NCI-H446 (cell line): ENCODE measurements at places on chromosomes 5 and 9.

DNA sequence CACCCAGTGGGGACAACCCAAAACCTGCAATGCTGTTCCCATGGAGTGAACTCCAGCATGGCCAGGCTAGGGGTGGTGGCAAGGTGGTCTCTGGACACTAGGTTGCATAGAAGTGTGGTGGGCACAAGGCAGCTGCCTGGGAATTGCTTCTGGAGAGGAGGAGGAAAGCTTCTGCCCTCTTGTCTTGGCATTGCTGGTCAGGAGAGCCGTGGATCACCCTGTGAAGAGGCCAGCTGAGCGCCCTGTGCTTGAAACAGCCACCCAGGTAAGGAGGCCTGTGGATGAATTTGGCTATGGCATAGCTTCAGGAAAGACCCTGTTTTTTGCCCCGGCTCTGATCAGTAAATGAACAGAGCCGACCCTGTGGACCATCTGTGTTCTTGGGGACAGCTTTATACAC is 273.1 kb downstream of the HSPA4 start:
- DNase-seq: no peak

DNA sequence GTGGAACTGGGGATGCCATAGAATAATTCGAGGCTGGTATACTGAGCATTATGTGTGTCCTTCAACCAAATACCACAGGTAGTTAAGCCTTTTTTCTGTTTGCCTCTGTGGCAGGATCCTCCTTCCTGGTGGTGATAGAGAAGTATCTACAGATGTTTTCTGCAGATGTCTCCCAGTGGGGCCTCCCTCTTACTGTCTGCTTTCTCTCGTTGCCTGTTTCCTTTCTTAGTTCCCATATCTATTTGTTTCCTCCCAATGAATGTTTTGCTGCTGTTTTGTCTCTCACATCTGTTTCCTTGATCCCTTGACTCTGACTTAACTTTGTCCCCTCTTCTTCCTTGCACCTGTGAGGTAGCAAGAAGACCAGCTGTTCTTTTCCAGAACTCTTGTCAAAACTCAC is 130.9 kb upstream of the NUDT12 start:
- DNase-seq: no peak

DNA sequence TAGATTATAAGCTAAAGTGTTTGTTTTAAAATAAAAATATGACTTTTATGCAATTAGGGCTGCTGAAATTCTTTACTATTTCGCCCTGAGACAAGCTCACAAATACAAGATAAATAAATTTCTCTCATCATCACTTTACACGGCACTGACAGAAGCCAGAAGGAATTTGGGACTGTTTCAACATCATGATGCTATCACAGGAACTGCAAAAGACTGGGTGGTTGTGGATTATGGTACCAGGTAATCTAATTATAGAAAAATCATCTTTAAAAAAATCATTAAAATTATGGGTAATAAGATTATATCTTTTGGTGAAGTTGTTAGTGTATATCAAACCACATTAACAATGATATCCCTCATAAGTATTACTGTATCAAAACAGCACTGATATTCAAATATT is 95.0 kb downstream of the MAN2A1 start:
- no peak for DNase-seq

- DNase-seq: no peak
Measured at GRCh38 chr5:170746075-170746960, 37.2 kb upstream of the GABRP start.

DNA sequence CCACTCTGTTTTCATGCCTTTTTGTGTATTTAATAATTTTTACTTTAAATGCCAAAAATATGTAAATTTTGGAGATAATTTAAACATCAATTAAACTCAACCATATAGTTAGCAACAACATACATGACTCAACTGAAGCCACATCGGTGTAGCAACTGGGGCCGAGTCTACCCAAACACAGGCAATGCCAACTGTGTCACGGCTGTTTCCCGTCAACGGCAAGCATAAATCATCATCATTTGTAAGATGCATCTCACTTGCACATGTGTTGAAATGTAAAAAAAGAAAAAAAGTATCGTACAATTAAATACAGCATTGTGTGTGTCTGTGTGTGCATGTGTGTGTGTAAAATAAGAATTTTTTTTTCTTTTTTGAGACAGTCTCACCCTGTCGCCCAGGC is 160.1 kb upstream of the TAS2R1 start:
- DNase-seq: no peak

DNA sequence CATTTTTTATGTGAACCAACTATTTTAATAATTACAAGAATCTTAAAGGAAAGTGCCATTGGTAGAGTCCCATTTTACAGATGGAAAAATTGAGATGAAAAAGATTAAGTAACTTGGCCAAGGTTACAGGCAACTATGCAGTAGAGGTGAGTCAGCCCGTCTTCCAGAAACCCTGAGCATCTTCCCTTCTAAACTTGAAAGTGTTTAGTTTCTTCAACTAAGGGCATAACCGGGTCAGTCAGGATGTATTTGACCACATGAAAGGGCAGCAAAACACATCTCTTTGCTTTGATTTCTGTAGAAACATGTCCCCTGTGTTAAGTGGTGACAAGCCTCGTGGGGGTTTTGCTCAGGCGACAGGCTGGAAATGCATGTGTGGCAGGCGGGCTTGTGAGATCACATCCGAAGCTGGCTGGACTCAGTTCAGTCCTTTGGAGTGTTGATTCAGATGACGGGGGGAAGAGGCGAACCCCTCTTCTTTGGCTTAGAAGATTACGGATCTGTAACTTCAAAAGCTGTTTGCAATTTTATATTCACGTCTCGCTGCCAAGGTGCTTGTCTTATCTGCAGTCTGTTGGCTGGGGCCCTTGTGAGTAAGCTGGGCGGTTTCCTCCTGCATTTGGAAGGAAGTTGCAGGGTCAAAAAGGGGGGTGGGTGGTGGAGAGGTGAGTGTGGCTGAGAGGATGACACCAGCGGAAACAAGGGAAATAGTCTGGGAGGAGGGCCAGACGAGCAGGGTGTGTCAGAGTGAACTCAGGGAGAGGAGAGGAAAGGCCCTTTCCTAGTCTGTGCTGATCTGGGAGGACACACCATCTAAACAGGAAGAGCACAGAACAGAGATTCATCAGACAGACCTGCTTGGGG is 78.9 kb upstream of the RPS23 start:
- DNase-seq: no peak

DNA sequence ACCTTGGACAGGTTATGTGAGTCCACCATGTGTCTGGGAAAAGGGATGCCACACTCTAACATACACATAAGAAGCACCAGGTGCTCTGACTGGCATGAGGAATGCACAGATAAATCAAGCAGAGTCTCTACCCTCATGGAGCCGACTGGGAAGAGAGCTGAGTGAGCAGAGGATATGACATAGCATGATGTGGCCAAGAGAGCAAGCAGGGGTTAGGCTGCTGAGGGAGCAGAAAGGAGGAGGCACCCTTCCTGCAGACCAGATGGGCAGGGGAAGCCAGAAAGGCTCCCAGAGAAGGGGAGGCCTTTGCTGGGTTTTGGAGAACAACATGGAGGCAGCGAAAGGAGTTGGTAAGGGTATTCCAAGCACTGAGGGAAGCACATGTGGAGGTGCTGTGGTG is 223.1 kb downstream of the GNA14 start:
- no peak for DNase-seq

DNA sequence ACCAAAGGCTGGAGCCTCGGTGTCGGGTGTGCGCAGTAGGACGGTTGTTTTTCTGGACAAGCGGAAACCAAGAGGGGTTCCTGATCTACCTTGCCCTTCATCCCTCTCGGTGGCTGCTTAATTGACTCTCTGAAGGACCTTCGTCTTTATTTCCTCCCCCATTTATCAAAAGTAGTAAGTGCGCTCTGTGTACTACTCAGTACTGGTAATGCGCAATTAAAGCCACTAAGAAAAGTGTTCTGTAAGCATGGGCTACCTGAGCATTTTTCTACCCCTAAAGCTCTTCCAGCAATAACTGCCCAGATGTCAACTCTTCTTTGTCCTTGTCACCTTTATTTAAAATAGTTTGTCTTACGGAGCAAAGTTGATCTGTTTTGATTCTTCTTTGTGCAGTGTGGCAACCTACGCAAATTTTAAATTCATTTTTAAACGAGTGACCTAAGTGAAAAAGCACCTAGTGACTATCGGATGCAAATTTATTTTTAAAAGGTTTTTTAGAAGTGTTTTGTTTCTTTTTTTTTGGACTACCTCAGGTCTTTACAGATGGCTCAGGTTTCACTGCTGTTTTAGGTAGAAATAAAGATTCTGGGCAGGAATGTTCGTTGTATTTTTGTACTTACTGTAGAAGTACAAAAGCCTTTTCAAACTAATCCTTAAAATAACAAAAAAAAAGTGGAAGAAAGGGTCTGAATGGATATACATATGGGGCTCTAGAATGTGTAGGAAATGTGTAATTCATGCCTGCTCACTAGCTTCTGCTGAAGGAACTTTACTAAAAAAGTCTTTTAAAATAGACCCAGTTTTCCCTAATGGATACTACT is 2.0 kb downstream of the JMY start:
- no peak for DNase-seq

GRCh38 chr5:6719417-6719816 is 6.2 kb downstream of the TENT4A start:
- no peak for DNase-seq

DNA sequence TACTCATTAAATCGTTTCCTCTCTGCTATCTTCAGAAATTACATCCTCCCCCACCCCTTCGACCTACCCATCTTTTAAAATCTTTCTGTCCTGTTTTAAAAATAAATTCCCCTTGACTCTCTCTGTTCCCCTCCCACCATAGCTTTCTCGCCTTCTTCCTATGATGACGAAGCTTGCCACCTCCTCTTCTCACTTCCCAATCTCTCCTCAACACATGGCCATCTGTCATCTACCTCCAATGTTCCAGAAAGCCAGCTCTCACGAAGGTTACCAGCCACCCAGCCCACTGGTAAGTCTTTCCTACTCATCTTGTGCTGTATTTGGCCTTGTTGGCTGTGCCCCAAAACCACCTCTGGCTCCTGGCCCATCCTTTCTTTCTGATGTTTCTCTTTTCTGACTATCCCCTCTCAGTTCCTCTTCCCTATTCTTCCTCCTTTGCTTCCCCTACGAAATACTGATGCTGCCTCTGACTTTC is 346.3 kb downstream of the ENC1 start:
- DNase-seq: peak; percentile 58

DNA sequence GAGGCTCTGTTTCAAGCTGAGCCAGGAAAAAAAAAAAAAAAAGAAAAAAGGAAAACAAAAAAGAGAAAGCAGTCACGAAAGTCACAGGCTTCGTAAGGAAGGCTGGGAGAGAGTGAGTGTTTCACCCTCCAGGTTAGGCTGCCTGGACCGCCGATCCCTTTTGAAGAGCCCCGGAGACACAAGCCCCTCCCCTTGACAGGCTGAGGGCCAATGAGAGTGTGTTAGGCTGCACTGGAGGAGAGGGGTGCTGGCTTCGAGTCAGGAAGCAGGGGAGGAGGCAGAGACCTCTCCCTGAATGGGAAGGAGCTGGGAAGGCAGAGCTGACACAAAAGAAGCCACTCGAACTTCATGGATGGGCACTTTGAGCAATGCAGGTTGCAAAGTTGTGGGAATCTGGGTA is at the start of gene NMUR2:
Gene NMUR2 (minus strand): TSS at position 135 of the 400 bp plus-strand sequence. CDS start 166 bp downstream, outside the sequence.
- DNase-seq: peak; percentile 12

DNA sequence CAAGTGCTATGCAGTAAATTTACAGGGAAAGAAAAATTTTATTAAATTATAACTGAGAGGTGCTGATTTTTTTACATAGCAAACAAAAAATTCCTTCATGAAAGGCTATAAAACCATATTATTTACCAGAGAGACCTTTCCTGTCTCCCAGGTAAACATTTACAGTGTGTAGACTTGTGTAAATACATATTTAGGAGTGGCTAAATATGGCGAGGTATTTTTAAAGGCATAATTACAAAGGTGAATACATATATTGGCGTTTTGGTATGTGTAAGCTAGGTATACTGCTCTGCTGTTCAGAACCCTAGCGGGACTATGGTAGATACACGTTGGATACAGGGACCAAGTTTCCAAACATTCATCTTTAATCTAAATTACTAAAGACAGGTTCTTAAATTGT is 170.6 kb upstream of the MEF2C start:
- no peak for DNase-seq

DNA sequence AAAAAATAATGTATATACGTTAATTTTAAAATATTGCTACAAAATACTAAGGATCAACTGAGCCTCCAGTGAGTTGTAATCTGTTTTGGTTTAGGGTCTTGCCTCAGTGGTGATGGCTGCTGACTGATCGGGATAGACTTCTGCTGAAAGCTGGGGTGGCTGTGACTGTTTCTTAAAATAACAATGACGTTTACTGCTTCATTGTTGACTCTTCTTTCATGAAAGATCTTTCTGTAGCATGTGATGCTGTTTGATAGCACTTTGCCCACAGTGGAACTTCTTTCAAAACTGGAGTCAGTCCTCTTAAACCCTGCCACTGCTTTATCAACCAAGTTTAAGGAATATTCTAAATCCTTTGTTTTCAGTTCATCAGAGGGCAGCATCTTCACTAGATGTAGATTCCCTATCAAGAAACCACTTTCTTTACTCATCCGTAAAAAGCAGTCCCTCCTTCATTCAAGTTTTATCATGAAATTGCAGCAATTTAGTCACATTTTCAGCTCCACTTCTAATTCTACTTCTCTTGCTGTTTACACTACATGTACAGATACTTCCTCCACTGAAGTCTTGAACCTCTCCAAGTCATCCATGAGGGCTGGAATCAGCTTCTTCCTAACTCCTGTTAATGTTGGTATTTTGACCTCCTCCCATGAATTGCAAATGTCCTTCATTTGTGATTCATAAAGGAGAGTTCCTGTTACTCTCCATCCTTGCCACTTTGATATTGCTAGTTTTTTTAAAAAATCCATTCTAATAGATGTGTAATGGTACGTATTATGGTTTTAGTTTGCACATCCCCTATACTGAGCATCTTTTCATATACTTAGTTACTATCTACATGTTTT is 41.5 kb upstream of the PTPDC1 start:
- no peak for DNase-seq

DNA sequence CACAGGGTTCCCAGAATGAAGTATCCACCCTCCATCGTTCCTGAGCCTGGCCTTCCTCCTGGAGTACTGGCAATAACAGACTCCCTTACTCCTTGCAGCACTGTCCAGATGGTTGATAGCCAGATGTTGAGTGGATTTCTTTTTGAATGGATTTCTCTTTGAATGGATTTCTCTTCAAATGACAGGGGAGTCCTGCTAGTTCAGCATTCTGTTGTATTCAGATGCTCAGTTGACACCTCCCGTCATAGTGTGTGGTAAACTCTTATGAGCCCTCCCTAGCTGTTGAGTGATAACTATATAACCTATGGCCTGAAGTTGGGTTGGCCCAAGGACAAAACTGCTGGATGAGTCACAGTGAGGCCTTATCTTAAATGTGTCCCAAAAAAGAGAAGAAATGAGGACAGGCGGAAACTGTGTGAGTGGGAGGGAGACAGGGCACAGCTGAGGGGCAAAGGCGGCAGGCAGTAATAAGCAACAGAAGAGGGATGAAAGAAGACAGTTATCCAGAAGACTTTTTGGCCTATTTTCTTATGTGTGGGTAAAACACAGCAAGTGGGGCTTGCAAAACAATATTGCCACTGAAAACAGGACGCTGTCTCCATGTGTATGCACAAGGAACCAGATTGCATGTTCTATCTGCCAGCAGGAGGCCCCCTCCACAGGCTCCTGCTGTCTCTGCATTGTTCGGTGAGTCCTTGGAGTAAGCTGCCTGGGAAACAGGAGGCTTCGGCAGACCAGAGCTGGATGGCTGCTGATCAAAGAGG is 209.5 kb upstream of the S1PR3 start:
- DNase-seq: peak; percentile 14

GRCh38 chr5:128925973-128926372 is 39.3 kb upstream of the SLC27A6 start:
- DNase-seq: no peak

GRCh38 chr5:52624291-52624690 is 163.4 kb upstream of the ITGA1 start:
- no peak for DNase-seq
